NCI-H460 (cell line): ENCODE measurements at places on chromosomes 12 and 14. TPM values are rescaled to one million over a fixed set of nuclear protein-coding genes. Genes with fewer than 3 reads are reported as not detected.
A peak's percentile ranks its signal among the peaks of the same experiment; 100 is the strongest.

The TAS2R30 gene
- total RNA-seq: 1.4 and 1.8 TPM in 2 replicates

The SERPINA12 gene
- not detected in 2 replicates for total RNA-seq

The SPIC gene
- total RNA-seq: not detected in 2 replicates

GRCh38 chr14:74973003-74973653, 17.7 kb upstream of the PGF start:
- DNase-seq: no peak

DNA sequence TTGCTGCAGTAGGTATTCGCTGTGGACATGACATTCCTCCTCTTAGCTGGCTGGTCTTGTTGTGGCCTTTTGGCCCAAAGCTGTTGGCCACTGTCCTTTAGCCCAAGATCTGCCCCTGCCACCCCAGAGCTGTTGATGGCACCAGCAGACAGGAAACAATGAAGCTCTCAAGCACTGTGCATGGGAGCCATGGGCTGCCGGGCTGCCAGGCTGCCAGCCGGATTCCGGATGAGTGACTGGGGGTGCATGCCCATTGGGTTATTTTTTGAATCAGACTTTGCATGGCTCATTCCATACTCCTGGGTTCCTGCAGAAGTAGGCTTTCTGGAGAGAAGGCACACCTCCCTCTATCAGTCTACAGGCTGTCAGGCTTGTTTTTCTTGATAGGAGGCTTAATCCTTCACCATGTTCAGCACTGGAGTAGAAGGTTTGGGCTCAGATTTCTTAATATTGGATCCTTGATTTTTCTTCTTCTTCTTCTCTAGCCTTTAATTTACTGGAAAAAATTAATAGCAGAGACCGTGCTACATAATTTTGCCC, 32.4 kb downstream of the MAX start:
- DNase-seq: no peak

GRCh38 chr12:88408823-88409222, 171.4 kb downstream of the KITLG start:
- no peak for DNase-seq

DNA sequence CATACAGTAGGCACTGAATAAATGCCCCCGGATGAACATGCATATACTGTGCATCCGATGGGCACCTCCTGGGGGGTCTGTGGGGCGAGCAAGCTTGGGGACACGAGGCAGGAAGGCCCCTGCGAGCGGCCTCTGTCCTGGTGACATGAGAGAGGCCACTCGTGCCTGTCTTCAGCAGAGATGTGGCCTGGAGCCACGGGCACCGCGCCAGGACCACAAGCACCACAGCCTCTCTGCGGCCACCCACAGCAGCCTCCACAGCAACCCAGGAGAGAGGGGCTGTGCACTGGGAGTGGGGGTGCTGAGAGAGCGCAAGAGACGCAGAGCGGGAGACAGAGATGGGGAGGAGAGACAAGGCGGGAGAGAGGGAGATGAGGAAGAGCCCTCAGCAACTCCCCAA, 118.5 kb downstream of the RFLNA start:
- no peak for DNase-seq

- DNase-seq: no peak
Measured at GRCh38 chr14:26414926-26415325, 182.9 kb downstream of the NOVA1 start.

DNA sequence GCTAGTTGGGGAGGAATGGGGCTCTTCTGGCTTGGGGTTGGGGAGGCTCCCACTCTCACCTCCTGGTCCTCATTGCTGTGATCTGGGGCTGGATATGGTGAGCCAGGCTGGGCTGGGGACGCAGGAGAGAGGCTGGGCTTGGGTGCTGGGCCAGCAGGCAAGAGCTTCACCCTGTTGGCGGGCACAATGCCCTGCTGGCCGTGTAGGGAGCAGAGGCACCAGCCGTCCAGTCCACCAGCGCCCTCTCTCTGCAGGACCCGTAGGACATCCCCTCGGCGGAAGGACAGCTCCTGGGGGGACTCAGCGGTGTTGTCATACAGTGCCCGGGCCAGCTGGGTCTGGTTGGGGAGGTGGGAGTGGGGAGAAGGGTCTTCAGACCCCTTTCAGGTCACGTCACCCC, 4.5 kb downstream of the EFS start:
- DNase-seq: no peak

- no peak for DNase-seq
Measured at GRCh38 chr12:3805077-3805476, 52.2 kb upstream of the CRACR2A start.

- no peak for DNase-seq
Measured at GRCh38 chr14:33956640-33957039, 5.8 kb upstream of the EGLN3 start.

GRCh38 chr14:61296719-61297502, 15.8 kb upstream of the TMEM30B start:
- DNase-seq: peak; percentile 50

DNA sequence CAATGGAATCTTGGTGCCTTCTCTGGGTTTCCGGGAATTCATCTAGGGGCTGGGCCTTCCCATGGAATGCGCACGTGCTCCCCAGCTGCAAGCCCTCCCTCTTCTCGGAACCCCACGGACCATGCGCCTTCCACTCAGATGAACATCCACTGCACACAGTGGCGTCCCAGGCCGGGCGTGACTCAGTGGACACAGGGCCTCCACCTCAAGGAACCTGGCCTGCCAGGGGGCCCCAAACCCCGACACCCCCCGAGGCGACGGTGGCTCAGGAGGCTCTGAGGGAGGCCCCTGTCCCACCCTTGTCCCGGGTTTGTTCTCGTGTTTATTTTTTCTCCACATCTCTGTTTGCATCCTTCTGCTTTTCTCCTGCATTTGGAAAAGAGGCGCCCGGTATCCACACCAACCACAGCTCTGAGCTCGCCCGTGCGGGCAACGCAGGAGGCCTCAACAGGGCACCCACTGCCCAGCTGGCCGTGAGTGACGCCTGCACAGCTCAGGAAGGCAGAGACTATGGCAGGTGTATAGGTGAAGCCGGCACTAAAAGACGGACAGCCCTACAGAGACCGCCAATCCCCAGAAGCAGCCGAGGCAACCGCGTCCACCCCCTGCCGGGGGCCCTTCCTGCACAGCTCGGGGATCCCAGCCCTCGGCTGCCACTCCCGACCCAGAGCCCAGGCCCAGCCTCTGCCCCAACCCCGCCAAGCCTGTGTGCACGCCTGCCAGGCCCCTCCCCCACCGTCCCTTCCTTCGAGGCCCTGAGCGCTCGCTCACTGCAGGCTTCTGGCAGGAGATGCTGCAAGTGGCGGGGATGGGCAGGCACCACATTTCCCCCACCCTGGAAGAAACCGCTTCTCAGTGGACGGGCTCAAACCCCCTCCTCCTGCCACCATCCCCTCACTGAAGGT, 23.8 kb upstream of the GALNT9 start:
- DNase-seq: no peak
